Neural cell (in vitro differentiated cells): ENCODE measurements at places on chromosomes 5 and 9. TPM values are rescaled to one million over a fixed set of nuclear protein-coding genes. Genes with fewer than 3 reads are reported as not detected.

SHOC1 gene
- not detected in 2 replicates for polyA plus RNA-seq

CCDC152 gene
- polyA plus RNA-seq = 0.87 and 1.5 TPM in 2 replicates

GAPVD1 gene
- polyA plus RNA-seq = 39.4 and 49.2 TPM in 2 replicates

ZNF883 gene
- 6.5 and 7.2 TPM in 2 replicates for polyA plus RNA-seq

FAM81B gene
- not detected in 2 replicates for polyA plus RNA-seq

ALG2 gene
- 15.8 and 17.3 TPM in 2 replicates for polyA plus RNA-seq

TAS2R1 gene
- 0.41 TPM in 1 of 2 replicates, not detected in the other for polyA plus RNA-seq

RANBP17 gene
- polyA plus RNA-seq = 25.5 and 35.6 TPM in 2 replicates

TNC gene
- polyA plus RNA-seq = 0.52 and 2.1 TPM in 2 replicates

PCDHGC5 gene
- polyA plus RNA-seq = 0.51 and 0.54 TPM in 2 replicates

CCDC69 gene
- polyA plus RNA-seq = not detected in 2 replicates

PNPLA7 gene
- polyA plus RNA-seq = 0.72 and 0.84 TPM in 2 replicates

OR13C3 gene
- not detected in 2 replicates for polyA plus RNA-seq

SPATA31C1 gene
- not detected in 2 replicates for polyA plus RNA-seq

IQGAP2 gene
- polyA plus RNA-seq = 4.0 and 5.2 TPM in 2 replicates

ACOT12 gene
- 1.2 and 3.0 TPM in 2 replicates for polyA plus RNA-seq

RNF183 gene
- not detected in 2 replicates for polyA plus RNA-seq

CTXN3 gene
- 0.83 and 1.0 TPM in 2 replicates for polyA plus RNA-seq

ADRA1B gene
- polyA plus RNA-seq = 1.1 and 1.4 TPM in 2 replicates

FBP2 gene
- polyA plus RNA-seq = not detected in 2 replicates

PHAX gene
- 36.7 and 42.3 TPM in 2 replicates for polyA plus RNA-seq

CLIC3 gene
- polyA plus RNA-seq = not detected in 2 replicates

RETREG1 gene
- polyA plus RNA-seq = 20.4 and 25.4 TPM in 2 replicates

GIN1 gene
- 17.5 and 23.5 TPM in 2 replicates for polyA plus RNA-seq

UGT3A1 gene
- polyA plus RNA-seq = not detected in 2 replicates

FGD3 gene
- 8.3 and 9.3 TPM in 2 replicates for polyA plus RNA-seq

GABBR2 gene
- polyA plus RNA-seq = 7.1 and 8.7 TPM in 2 replicates

KIF24 gene
- 0.19 and 0.36 TPM in 2 replicates for polyA plus RNA-seq

PCDHGA9 gene
- 0.11 TPM in 1 of 2 replicates, not detected in the other for polyA plus RNA-seq

INSL4 gene
- not detected in 2 replicates for polyA plus RNA-seq

GPR150 gene
- 0.22 TPM in 1 of 2 replicates, not detected in the other for polyA plus RNA-seq

TLX3 gene
- polyA plus RNA-seq = not detected in 2 replicates

MRPS2 gene
- polyA plus RNA-seq = 20.1 and 23.6 TPM in 2 replicates

CENPH gene
- polyA plus RNA-seq = 9.7 and 14.6 TPM in 2 replicates

KIF12 gene
- 0.14 TPM in 1 of 2 replicates, not detected in the other for polyA plus RNA-seq

IFNA21 gene
- not detected in 2 replicates for polyA plus RNA-seq

ARID3C gene
- 2.1 and 2.8 TPM in 2 replicates for polyA plus RNA-seq

TAF11L5 gene
- polyA plus RNA-seq = not detected in 2 replicates

NUP155 gene
- polyA plus RNA-seq = 15.1 and 15.9 TPM in 2 replicates

SOX30 gene
- not detected in 2 replicates for polyA plus RNA-seq

SLC31A2 gene
- 4.1 and 8.4 TPM in 2 replicates for polyA plus RNA-seq

DCAF12 gene
- 37.5 and 37.7 TPM in 2 replicates for polyA plus RNA-seq

LRRC70 gene
- 1.5 and 2.2 TPM in 2 replicates for polyA plus RNA-seq

LVRN gene
- polyA plus RNA-seq = 2.1 and 3.5 TPM in 2 replicates

ZCCHC9 gene
- polyA plus RNA-seq = 22.2 and 31.8 TPM in 2 replicates

RANBP3L gene
- 2.2 and 2.5 TPM in 2 replicates for polyA plus RNA-seq

IFNE gene
- polyA plus RNA-seq = not detected in 2 replicates

PCDHGB3 gene
- not detected in 2 replicates for polyA plus RNA-seq

MLANA gene
- not detected in 2 replicates for polyA plus RNA-seq
